H1 (cell line): ENCODE measurements at places on chromosomes 3 and 15.
A peak's percentile ranks its signal among the peaks of the same experiment; 100 is the strongest.

GRCh38 chr15:31391687-31392671 lies 65.3 kb downstream of the KLF13 start:
- H3K4me1 ChIP-seq, result peaks cover 8% of the 10 kb centered on the region
- peak overlapping the region; percentile 89 for H3K4me3 ChIP-seq
- H3K27me3 ChIP-seq, result peaks cover 7% of the 10 kb centered on the region
- DNase-seq, result peak; percentile 87
- no peak overlapping the region for H3K27ac ChIP-seq

- peaks cover 8% of the 10 kb centered on the region; the same call in 1 of the 2 replicates for H3K27me3 ChIP-seq
- H3K27ac ChIP-seq, result no peak overlapping the region
These were observed 4.6 kb downstream of the IGDCC3 start for GRCh38 chr15:65373163-65373651.

GRCh38 chr3:127208483-127209100 lies 15.7 kb downstream of the PRR23E start:
- no peaks in the 10 kb centered on the region for H3K27me3 ChIP-seq
- no peak overlapping the region for H3K27ac ChIP-seq
- peaks cover 2% of the 10 kb centered on the region for H3K4me1 ChIP-seq
- no peak for DNase-seq
- no peaks in the 10 kb centered on the region for H3K36me3 ChIP-seq
- no peak overlapping the region for H3K4me3 ChIP-seq

DNA sequence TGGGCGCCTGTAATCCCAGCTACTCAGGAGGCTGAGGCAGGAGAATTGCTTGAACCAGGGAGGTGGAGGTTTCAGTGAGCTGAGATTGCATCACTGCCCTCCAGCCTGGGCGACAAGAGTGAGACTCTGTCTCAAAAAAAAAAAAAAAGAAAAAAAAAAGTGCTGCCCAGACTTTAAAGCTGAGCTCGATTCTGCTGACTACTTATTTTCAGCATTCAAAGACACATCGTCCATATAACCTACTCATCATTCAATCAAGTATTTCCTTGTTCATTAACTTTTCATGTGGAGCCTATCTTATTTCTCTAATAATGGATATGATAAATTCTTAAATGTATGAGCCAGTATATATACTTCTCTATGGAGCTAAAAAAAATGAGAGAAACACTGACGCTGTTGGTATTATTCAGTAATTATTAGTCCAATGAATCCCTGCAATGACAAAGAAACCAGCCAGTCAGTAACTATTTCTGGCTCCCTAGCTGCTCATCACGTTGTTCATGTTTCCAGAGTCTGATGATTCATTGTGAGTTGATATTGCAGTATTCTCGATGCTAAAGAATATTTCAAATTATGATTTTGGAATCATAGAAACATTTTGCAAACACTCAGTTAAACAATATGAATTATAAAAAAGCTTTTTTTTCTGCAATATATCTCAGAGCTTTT lies 111.9 kb downstream of the RAP2B start:
- no peak for DNase-seq
- no peaks in the 10 kb centered on the region for H3K27me3 ChIP-seq
- no peaks in the 10 kb centered on the region for H3K36me3 ChIP-seq
- no peaks in the 10 kb centered on the region for H3K4me1 ChIP-seq
- H3K4me3 ChIP-seq, result no peak overlapping the region

- H3K27me3 ChIP-seq, result no peaks in the 10 kb centered on the region
- DNase-seq, result peak; percentile 88
- H3K36me3 ChIP-seq, result no peaks in the 10 kb centered on the region
These were observed 107.1 kb upstream of the LINGO1 start for GRCh38 chr15:77739591-77740378.

DNA sequence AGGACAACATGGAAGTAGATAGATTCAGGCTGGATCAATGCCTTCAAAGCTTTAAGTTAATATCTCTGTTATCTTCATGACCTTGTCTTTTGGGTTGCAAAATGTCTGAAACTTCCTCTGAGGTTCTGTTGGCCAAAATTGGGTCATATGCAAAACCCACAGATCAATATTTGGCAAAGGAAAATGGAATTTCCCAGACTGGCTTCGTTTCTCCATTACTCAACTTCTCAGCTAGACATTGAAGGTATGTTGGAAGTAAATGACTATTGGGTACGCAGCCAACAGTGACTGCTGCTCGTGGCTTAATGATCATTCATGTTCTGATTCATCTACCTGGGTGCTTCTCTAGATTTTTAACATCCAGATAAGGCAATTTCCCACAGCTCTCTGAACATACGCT lies 675.4 kb upstream of the SGO1 start:
- no peaks in the 10 kb centered on the region for H3K27me3 ChIP-seq
- H3K4me3 ChIP-seq, result no peak overlapping the region
- no peak overlapping the region for H3K27ac ChIP-seq
- H3K36me3 ChIP-seq, result no peaks in the 10 kb centered on the region
- H3K4me1 ChIP-seq, result no peaks in the 10 kb centered on the region
- no peak for DNase-seq

GRCh38 chr3:45182915-45183871 lies 37.0 kb upstream of the CDCP1 start:
- H3K36me3 ChIP-seq, result no peaks in the 10 kb centered on the region
- no peaks in the 10 kb centered on the region; the same call in 1 of the 2 replicates for H3K27me3 ChIP-seq
- DNase-seq, result no peak
- no peaks in the 10 kb centered on the region for H3K4me1 ChIP-seq
- no peak overlapping the region for H3K27ac ChIP-seq

- no peaks in the 10 kb centered on the region for H3K4me1 ChIP-seq
- no peak for DNase-seq
- no peak overlapping the region for H3K27ac ChIP-seq
- no peak overlapping the region for H3K4me3 ChIP-seq
These were observed 63.9 kb downstream of the NME9 start for GRCh38 chr3:138265745-138266144.

DNA sequence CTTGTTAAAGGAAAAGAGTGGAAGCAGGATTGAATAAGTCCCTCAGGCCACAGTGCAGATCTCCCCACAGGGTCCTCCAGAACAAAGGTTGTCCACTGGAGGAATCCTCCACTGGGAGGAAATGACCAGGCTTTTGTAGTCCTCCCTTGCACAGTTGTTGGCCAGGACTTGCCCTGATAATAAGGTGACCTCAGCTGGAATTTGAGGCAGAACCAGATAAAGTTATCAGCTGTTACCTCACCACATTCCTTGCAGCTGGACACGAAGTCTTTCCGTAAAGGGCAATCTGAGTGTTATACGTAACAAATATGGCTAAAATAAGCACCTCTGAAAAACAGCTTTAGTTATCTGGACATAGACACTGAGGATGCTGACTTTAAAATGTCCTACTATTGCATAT lies 83.5 kb upstream of the NAALADL2 start:
- no peak overlapping the region for H3K27ac ChIP-seq
- no peaks in the 10 kb centered on the region for H3K36me3 ChIP-seq
- H3K27me3 ChIP-seq, result no peaks in the 10 kb centered on the region
- DNase-seq, result no peak
- no peaks in the 10 kb centered on the region for H3K4me1 ChIP-seq

- H3K4me3 ChIP-seq, result no peak overlapping the region
- no peak overlapping the region for H3K27ac ChIP-seq
- no peaks in the 10 kb centered on the region for H3K36me3 ChIP-seq
- no peak for DNase-seq
- H3K4me1 ChIP-seq, result peaks cover 8% of the 10 kb centered on the region
These were observed 271.9 kb downstream of the SUCLG2 start for GRCh38 chr3:67382536-67382935.

GRCh38 chr15:80866936-80867335 lies 87.8 kb downstream of the CEMIP start:
- H3K4me1 ChIP-seq, result peaks cover 18% of the 10 kb centered on the region
- DNase-seq, result peak; percentile 36
- no peaks in the 10 kb centered on the region; the same call in 1 of the 2 replicates for H3K27me3 ChIP-seq
- no peak overlapping the region for H3K27ac ChIP-seq

GRCh38 chr3:156626104-156626503 lies 48.3 kb upstream of the TIPARP start:
- no peak overlapping the region for H3K27ac ChIP-seq
- no peak overlapping the region for H3K4me3 ChIP-seq
- no peaks in the 10 kb centered on the region for H3K27me3 ChIP-seq
- no peaks in the 10 kb centered on the region for H3K36me3 ChIP-seq

DNA sequence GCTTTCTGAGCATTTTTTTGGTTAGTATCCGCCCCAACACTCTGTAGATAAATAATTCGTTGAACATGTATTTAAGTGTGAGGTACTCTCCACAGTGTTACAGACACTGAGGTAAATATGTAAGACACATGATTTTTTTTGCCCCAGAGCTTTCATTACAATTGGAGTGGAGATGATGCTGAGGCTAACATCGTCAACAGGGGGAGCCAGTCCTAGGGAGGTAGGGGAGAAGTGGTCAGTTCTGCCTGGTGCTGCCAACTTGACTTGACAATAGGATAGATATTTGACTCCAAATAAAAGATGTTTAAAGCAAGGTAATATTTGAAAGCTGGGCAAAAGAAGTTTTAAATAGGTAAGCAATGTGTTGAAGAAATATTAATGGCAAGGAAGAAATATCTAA lies 295.7 kb downstream of the UNC13C start:
- H3K27me3 ChIP-seq, result no peaks in the 10 kb centered on the region
- H3K36me3 ChIP-seq, result no peaks in the 10 kb centered on the region
- peak; percentile 9 for DNase-seq
- H3K4me1 ChIP-seq, result no peaks in the 10 kb centered on the region
- H3K4me3 ChIP-seq, result no peak overlapping the region
- H3K27ac ChIP-seq, result no peak overlapping the region

DNA sequence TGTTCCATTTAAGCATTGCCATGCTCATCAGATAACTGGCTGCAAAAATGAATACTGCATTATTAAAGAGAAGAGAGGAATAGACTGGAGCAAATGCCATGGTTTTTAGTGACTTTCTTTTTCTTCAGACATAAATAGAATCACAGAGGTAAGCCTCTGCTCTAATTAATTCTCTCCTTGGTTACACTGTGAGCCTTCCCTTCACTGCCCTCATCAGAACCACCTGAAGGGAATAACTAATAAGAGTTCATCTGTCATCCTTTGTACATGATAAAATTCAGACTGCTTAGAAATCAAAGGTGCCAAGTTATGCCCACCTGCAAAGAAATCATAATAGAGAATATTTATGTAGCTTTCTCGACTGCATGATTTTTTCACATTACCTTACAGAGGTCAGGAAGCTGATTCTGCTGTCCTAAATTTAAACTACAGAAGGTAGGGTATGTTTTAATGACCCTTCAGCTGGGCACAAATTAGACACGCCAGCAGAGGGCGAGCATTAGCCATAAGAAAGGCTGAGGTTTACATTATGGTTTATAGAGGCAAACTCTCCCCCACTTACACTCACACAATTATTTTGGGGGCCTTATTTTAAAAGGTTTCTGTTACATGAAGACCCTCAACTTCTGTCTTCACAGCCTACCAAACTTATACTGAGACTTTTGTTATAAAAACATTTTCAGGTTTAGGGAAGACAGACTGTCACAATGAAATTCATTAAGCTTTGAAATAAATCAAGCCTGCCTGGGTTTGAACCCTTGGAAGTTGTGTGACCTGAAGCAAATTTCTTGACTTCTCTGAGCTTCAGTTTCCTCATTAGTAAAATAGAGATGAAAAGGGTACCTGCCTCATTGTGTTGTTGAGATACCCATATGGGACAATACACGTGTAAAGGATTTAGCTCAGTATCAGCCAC lies 15.3 kb upstream of the UNC13C start:
- no peaks in the 10 kb centered on the region for H3K36me3 ChIP-seq
- no peak overlapping the region for H3K27ac ChIP-seq
- no peaks in the 10 kb centered on the region for H3K27me3 ChIP-seq
- H3K4me3 ChIP-seq, result no peak overlapping the region

DNA sequence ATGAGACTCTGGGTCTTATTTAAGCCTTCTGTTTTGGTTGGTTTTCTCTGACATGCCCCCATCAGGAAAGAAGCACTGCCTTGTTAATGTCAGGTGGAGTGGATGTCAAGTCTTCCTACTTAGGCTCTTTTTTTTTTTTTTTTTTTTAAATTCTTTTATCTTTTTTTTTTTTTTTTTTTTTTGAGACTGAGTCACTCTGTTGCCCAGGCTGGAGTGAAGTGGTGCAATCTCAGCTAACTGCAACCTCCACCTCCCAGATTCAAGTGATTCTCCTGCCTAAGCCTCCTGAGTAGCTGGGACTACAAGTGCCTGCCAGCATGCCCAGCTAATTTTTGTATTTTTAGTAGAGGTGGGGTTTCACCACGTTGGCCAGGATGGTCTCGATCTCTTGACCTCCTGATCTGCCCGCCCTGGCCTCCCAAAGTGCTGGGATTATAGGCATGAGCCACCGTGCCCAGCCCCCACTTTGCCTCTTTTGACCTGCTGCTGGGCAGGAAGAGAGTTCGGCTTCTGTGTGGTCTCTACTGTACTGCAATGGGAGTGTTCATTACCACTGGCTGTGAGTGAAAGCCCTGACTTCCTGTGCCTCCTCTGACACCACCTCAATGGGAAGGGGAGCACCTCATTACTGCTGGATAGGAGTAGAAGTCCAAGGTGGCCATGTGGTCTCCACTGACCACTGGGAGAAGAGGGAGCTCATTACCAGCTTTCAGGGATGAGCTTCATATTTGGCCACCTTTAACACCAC lies 10.9 kb downstream of the CTDSPL start:
- no peak overlapping the region for H3K27ac ChIP-seq
- no peak overlapping the region for H3K4me3 ChIP-seq
- DNase-seq, result no peak
- no peaks in the 10 kb centered on the region for H3K36me3 ChIP-seq
- peaks cover 3% of the 10 kb centered on the region; the same call in 1 of the 2 replicates for H3K4me1 ChIP-seq

DNA sequence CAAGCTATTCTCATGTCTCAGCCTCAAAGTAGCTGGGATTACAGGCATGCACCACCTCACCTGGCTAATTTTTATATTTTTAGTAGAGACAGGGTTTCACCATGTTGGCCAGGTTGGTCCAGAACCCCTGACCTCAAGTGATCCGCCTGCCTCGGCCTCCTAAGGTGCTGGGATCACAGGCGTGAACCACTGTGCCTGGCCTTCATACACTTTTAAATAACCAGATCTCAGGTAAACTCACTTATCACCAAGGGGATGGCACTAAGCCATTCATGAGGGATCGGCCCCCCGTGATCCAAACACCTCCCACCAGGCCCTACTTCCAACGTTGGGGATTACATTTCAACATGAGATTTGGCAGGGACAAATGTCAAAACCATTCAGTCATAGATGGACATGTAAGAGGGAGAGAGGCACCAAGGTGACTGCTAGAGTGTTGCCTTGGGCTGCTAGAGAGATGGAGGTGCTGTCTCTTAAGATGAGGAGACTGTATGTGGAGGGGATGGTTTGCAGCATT lies 13.3 kb upstream of the DOCK3 start:
- H3K36me3 ChIP-seq, result no peaks in the 10 kb centered on the region
- H3K4me1 ChIP-seq, result no peaks in the 10 kb centered on the region
- H3K4me3 ChIP-seq, result no peak overlapping the region
- H3K27ac ChIP-seq, result no peak overlapping the region
- no peaks in the 10 kb centered on the region for H3K27me3 ChIP-seq

DNA sequence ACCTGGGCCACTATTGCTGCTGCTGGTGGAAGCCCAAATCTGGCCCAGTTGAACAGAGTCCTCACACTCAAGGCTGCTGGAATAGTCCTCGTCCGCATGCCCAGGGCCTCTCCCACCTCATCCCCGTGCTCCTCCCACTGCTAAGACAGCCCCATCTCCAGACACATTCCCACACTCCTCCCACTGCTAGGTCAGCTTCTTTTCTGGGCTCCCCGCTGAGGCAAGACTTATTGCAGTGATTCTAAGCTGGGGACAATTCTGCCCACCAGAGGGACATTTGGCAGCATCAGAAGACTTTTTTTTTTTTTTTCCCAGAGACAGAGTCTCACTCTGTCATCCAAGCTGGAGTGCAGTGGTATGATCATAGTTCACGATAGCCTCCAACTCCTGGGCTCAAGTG lies 35.1 kb downstream of the POC1A start:
- H3K27ac ChIP-seq, result no peak overlapping the region
- no peaks in the 10 kb centered on the region for H3K4me1 ChIP-seq
